CD8-positive, alpha-beta memory T cell (primary cell): ENCODE measurements at places on chromosomes 11 and 22. TPM values are rescaled to one million over a fixed set of nuclear protein-coding genes. Genes with fewer than 3 reads are reported as not detected.

DNA sequence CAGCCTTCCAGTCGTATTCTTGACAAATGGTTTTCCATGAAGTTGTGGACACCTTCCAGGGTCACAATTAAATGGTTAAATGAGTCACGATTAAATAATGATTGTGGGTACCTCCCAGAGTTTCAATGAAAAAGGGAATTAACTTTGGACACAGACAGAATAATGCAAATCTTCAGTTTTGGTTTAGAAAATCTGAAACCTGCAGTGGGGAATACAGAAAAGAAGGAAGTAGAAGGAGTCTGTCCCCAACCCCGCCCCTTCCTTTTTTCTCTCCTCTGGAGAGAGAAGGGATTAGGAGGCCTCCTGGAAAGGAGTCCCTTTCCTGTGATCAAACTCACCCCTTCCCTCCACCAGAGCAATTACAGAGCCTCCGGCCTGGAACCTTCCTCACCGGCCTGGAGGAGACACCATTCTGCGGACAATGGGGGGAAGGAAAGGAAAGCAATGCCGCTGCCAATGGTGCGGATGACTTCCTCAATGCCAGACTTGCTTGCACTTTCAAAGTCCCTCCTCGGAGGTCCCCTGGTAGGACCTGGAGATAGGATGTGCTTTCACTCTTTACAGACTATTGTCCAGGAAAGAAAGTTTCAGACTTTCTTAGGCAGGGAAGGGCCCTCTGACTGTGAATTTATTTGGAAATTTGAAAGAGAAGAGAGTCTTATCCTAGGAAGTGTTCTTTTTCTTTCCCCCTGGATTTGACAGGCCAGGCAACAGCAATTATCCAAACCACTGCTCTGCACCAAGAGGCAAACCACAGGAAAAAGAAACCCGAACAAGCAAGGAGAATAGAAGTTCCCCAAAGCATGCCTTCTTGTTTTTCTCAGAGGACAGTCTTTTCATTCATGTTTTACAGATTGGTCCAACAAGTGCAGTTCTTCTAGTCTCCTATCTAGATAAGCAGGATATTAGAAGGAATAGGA lies 86.8 kb downstream of the PTPRJ start:
- no peak for DNase-seq

Gene NLRP14
- total RNA-seq, result not detected

GRCh38 chr22:37488337-37489135 lies 2.4 kb upstream of the MFNG start:
- DNase-seq, result no peak

GRCh38 chr11:24653901-24654300 lies 157.0 kb downstream of the LUZP2 start:
- no peak for DNase-seq

Gene IGLL1
- total RNA-seq, result not detected

GRCh38 chr11:76786441-76787014 lies 3.4 kb downstream of the TSKU start:
- DNase-seq, result no peak

GRCh38 chr22:24444729-24445466 lies 17.5 kb downstream of the ADORA2A start:
- DNase-seq, result no peak

- DNase-seq, result no peak
Measured at GRCh38 chr11:32447252-32447651, 11.9 kb upstream of the WT1 start.

- no peak for DNase-seq
Measured at GRCh38 chr11:31233425-31233824, 136.1 kb downstream of the DCDC1 start.

DNA sequence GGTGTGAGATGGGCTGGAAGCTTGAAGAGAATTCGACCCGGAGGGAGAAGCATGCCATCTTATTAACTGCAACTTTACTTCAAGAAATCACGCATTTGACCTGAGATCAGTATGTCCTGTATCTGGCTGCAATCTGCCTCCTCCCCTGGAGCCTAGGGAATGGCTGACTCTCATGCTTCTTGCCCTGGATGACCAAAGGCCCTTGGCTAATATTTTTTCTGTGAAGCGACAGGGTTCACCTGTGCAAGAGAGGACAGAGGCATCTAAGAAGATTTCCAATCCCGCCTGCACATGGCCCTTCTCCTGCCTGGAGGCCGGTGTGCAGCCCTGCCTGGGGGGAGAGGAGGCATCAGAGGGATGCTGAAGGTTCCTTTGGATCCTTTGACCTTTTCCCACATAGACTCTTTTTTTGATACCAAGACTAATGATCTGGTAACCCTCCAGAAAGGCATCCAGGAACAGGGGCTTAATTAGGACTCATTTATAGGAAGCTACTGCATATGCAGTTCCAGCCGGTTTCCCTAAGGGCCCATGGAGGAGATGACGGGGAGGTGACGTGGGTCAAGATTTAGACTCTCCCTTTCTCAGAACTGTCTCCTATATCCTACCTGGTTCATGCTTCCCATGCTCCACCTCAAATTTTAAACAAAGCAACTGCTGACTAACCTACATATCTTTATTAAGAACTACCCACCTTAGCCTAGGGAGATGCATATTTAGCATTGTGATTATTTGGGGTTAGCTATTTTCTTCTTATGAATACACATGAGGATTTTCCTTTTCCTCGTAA lies 50.8 kb downstream of the NTM start:
- no peak for DNase-seq

DNA sequence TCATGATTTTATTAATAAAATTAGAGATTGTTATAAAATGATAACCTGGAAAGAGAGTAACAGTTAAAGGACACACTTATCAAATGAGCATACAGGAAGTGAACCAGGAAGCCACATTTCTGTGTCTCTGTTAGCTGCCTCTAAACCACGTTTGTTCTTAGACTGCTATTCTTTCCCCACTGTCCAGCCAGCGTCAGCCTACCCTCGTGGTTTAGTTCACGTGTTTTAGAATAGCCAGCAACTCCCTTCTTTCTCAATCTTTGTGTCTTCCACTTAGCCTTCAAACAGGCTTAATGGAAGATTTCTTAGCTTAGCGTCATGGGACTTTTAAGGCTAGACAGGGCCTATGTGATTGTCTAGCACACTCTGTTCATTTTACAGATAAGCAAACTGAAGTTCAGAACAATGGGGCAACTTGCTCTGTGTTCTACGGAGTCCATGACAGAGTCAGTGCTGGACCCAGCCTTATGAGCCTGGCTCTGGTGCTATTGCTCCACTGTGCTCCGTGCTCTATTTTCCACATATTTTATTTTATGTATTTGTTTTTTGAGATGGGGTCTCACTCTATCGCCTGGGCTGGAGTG lies 27.2 kb downstream of the GRAMD1B start:
- DNase-seq, result peak; percentile 2

DNA sequence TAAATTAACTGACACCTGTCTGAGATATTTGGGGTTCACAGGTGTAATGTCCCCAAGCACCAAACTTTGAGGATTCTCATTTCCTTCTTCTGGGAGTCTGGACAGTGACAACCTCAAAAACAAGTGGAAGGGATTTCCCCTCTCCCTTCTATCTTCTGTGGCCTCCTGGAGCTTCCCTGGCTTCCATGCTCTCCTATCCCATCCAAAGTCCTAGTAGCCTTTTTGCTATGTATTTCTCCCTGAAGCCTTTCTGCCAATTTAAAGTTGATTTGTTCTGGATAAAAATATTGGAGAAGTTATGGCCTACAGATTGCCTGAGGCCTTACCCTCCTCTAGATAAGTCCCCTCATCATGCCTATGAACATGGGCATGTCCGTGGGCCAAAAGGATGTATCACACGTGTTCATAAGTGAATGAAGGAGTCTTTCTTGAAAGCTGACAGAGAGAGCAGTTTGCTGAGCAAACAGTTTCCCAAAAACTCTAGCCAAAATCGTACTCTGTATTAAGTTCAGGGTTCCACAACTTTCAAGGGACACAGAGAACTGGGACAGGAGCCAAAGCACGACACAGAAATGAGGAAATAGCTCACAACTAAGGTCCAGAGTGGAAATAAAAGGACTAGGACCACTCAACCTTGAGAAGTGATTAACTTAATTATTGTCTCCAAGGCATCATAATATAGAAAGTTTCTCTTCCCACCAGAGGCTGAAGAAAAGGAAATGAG lies 6.7 kb downstream of the HEPACAM start:
- no peak for DNase-seq

DNA sequence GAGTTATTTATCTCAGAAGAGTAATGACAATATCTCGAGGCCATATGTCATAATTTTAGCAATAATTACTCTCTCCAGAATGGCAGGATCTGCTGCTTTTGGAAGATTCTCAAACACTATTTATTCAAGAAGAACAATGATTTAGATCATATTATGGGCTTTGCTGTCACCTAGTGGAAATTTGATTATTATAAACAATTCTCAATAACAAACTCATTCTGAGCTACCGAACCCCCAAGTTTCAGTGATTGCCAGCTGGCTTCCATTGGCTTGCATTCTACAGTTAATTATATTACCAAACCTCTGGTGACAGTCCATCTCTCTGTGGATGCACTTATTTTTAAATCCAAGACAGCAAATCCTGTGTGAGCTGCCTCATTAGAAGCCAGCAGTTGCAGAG lies 27.9 kb upstream of the SLC36A4 start:
- no peak for DNase-seq

GRCh38 chr11:5200582-5200981 lies at the start of gene OR51V1:
Gene OR51V1, minus strand, starts transcription at chr11:5200682. Its CDS starts 0 bp downstream, at chr11:5200682.
- DNase-seq, result no peak

Gene DRD4
- 0.31 TPM for total RNA-seq
